Nasal cavity respiratory epithelium epithelial cell of viscerocranial mucosa (primary cell): ENCODE measurements at places on chromosomes 4 and X. TPM values are rescaled to one million over a fixed set of nuclear protein-coding genes. Genes with fewer than 3 reads are reported as not detected.

MAGEB10 gene
- total RNA-seq, result not detected in 2 replicates

ZAR1 gene
- total RNA-seq, result not detected in 2 replicates

TLR1 gene
- total RNA-seq, result 0.34 and 0.78 TPM in 2 replicates

ARAP2 gene
- 66.0 and 97.1 TPM in 2 replicates for total RNA-seq

CXorf49 gene
- not detected in 2 replicates for total RNA-seq

WAS gene
- under 0.01 and 0.28 TPM in 2 replicates for total RNA-seq

WNK3 gene
- total RNA-seq, result 0.68 and 1.8 TPM in 2 replicates

MAGEA9B gene
- total RNA-seq, result not detected in 2 replicates

POU3F4 gene
- total RNA-seq, result not detected in 2 replicates

GAGE12E gene
- total RNA-seq, result not detected in 2 replicates

CXCL5 gene
- total RNA-seq, result 1.6 and 2.1 TPM in 2 replicates

AVPR2 gene
- total RNA-seq, result not detected in 2 replicates

PRDM5 gene
- total RNA-seq, result 4.8 and 15.0 TPM in 2 replicates

YY2 gene
- total RNA-seq, result 0.68 and 5.4 TPM in 2 replicates

ADH6 gene
- total RNA-seq, result not detected in 2 replicates

NR0B1 gene
- total RNA-seq, result not detected in 2 replicates

PRSS48 gene
- not detected in 2 replicates for total RNA-seq

INTS6L gene
- total RNA-seq, result 3.8 and 5.8 TPM in 2 replicates

PLP2 gene
- 17.1 and 24.4 TPM in 2 replicates for total RNA-seq

TLR8 gene
- not detected in 2 replicates for total RNA-seq

RAB40AL gene
- 0.57 TPM in 1 of 2 replicates, not detected in the other for total RNA-seq

MGST2 gene
- total RNA-seq, result 19.1 and 28.0 TPM in 2 replicates

NSG1 gene
- total RNA-seq, result 5.1 and 15.3 TPM in 2 replicates

SH2D1A gene
- total RNA-seq, result under 0.01 TPM in 1 of 2 replicates, not detected in the other

HELT gene
- total RNA-seq, result not detected in 2 replicates

ADH1C gene
- total RNA-seq, result 0.21 TPM in 1 of 2 replicates, not detected in the other

GLRA2 gene
- total RNA-seq, result not detected in 2 replicates

ATP10D gene
- 33.5 and 58.6 TPM in 2 replicates for total RNA-seq

CHM gene
- total RNA-seq, result 17.1 and 25.0 TPM in 2 replicates

CENPI gene
- total RNA-seq, result 1.1 and 1.7 TPM in 2 replicates

REELD1 gene
- total RNA-seq, result 0.36 TPM in 1 of 2 replicates, not detected in the other

SHISA3 gene
- not detected in 2 replicates for total RNA-seq

GPRASP1 gene
- total RNA-seq, result 0.34 and 1.3 TPM in 2 replicates

C1QTNF7 gene
- not detected in 2 replicates for total RNA-seq
